ENCODE measurements at places on chromosomes 2 and 18.
A peak's percentile ranks its signal among the peaks of the same experiment; 100 is the strongest.

- no peak for DNase-seq
Measured at GRCh38 chr2:36727550-36727949, 31.0 kb downstream of the VIT start.

DNA sequence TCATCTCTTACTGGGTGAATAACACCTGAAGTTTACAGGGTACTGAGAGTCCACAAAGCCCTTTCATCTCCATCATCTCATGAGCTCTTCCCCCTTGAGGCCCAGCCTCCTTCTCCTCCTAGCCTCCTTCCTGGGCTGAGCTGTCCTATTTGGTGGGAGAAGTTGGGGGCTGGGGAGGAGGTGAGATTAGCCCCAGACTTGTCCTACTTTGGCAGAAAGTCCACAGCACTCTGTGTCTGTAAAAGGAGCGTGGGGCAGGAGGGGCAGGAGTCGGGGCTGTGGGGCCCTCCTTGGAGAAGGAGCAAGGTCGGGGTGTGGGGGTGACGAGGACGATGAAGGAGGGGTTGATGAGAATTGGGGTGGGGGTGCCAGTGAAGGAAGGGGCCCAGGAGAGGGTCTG, 10.0 kb upstream of the DES start:
- no peak for DNase-seq

GRCh38 chr2:23523373-23524260, 138.6 kb downstream of the KLHL29 start:
- no peak for DNase-seq

- peak; percentile 32 for DNase-seq
Measured at GRCh38 chr18:10688766-10689165, 162.9 kb downstream of the NAPG start.

DNA sequence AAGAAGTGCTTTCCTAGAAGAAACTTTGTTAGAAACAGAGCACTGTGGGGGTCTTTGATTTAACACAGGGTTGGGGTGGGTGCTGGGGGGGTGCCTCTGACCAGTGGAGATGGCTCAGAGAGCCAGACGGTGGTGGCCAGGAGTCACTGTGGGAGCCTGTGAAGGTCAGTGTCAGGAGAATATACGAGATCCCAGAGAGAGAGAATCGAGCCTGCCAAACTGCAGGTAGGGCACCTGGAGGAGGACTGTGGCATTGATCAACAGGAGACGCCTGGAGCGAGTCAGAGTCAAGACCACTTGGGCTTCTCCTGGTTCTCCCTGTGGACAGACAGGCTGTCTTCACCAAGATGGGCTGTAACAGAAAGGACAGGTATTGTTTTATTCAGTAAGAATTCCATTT, 136.5 kb upstream of the TWIST2 start:
- DNase-seq, result no peak

DNA sequence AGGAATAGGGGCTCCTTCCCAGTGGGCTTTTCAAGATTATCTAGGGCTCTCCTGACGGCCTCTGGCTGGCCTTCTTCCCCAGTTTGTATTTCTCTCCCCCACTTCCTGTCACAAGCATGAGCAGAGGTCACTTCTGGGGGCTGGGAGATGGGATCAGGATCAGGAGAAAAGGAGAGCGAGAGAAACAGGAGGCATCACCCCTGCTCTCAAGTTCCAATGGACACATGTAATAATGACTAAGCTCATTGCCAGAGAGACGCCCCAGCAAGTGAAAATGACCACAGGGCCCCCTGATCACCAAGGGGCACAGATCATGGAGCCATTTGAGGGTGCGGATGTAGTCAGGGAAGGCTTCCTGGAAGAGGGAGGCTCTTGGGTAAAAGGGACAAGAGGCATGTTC, 92.1 kb downstream of the SMAD7 start:
- DNase-seq, result no peak

GRCh38 chr18:11969904-11970835, 11.1 kb upstream of the IMPA2 start:
- no peak for DNase-seq

- peak; percentile 34 for DNase-seq
Measured at GRCh38 chr2:178477443-178478129, 814 bp downstream of the FKBP7 start.

GRCh38 chr2:102306125-102306524, 5.2 kb upstream of the IL1RL1 start:
- DNase-seq, result no peak

GRCh38 chr2:46470114-46470628, 9.2 kb upstream of the TMEM247 start:
- no peak for DNase-seq

DNA sequence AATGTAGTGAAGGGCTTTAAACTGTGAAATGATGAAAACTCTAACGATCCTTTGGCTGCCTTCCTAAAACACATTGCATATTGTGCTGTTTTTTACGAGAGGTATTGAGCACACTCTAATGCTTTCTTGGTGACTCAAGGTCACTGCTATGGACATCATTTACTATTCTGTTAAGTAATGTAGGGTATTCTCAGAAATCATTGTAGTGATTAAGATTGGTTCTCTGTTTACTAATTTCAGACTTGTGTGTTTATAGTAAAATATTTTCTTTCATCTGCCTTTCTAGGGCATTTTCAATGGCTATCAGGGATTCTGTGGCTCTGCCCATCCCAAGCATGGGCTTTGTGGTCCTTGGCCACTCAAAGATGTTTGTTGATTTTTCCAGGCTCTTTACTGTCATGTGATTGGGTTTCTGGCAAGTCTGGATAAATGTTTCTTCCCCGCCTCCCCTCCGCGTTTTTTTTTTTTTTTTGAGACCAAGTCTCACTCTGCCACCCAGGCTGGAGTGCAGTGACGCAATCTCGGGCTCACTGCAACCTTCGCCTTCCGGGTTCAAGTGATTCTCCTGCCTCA, 29.3 kb downstream of the UBE2F start:
- no peak for DNase-seq

- no peak for DNase-seq
Measured at GRCh38 chr2:222946700-222947287, 86.0 kb downstream of the ACSL3 start.

GRCh38 chr2:109558076-109558882, 55.5 kb downstream of the SEPTIN10 start:
- no peak for DNase-seq

GRCh38 chr2:230330725-230331124, 3.7 kb downstream of the SP140L start:
- DNase-seq, result no peak

DNA sequence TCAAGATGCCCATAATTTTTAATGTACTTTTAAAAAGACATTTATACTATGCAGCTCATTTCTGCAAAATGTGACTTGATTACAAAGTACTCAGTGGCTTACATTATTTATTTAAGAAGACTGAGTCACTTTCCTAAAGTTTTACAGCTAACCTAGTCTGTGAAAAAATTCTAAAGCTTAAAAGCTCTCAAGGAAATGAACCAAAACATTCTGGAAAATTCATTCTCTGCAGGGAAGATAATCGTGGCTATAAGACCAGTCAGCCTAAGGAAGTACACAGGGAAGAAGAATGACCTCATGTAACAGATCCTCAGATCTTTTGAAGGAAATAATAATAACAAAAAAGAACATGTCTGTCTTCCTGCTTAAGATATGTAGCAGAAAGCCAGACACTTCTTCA, 232.1 kb upstream of the STK17B start:
- no peak for DNase-seq

- DNase-seq, result peak; percentile 78
Measured at GRCh38 chr2:25368660-25369059, 26.9 kb upstream of the DNMT3A start.

GRCh38 chr2:68294187-68294586, 25.6 kb downstream of the CNRIP1 start:
- no peak for DNase-seq

DNA sequence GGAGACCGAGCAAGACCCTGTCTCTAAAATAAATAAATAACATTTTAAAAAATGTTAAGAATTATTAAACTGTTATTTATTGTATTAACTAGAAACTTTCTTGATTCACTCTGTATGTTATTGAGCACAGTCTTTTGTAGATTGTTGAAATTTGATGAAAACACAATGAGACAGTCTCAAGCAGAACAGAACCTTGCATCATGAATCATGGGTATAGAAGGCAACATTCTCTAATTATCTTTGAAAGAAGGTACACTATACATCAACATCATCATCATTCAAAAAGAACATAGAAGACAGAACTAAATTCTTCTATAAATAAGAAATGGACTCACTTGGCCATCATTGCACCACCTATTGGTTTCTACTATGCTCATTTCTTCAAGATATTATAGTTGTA, 67.7 kb downstream of the SLC8A1 start:
- DNase-seq, result no peak

GRCh38 chr18:45726603-45727002, 2.6 kb downstream of the SLC14A1 start:
- DNase-seq, result no peak

GRCh38 chr2:27250652-27251379, 12.0 kb downstream of the SLC30A3 start:
- DNase-seq, result no peak

GRCh38 chr2:2472881-2473280, 141.8 kb upstream of the MYT1L start:
- no peak for DNase-seq

GRCh38 chr2:156437272-156437930, 1.2 kb downstream of the GPD2 start:
- DNase-seq, result peak; percentile 10

DNA sequence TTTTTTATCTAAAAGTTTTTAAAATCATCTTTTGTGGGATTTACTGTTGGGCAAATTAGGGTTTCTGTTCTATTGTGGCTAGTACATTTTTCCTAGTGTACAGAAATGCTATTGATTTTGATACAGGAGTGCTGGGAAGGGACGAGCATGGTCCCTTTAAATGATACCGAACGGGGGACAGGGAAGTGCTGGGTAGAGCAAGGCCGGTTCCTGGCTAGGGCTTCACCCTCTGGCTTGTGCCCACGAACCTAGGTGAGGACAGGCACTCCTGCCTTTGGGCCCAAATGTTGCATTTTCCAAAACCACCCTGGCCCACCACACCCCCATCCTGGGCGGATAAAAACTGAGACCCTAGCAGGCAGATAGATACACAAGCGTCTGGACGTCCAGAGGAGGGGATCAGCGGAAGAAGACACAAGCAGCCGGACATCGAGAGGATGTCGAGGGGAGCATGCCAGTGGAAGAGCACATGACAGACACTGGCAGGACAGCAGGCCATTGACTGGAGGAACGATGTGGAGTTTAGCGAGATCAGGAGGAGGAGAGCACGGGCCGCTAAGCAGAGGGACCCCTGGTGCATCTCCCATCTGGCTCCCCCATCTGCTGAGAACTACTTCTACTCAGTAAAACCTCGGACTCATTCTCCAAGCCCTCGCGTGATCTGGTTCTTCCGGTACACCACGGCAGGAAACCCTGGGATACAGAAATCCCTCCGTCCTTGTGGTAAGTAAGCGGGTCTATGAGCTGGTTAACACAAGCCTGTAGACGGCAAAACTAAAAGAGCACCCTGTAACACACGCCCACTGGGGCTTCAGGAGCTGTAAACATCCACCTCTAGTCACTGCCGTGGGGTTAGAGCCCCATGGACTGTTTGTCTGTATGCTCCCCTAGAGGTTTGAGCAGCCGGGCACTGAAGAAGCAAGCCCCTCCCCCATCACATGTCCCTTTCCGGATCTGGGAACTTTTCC, 13.5 kb upstream of the CALCRL start:
- no peak for DNase-seq

GRCh38 chr2:9681427-9681817, 50.6 kb upstream of the YWHAQ start:
- DNase-seq, result no peak

Data from hindlimb muscle (tissue), 1 donor.